Chondrocyte (in vitro differentiated cells): ENCODE measurements at places on chromosomes 13 and 19.

DNA sequence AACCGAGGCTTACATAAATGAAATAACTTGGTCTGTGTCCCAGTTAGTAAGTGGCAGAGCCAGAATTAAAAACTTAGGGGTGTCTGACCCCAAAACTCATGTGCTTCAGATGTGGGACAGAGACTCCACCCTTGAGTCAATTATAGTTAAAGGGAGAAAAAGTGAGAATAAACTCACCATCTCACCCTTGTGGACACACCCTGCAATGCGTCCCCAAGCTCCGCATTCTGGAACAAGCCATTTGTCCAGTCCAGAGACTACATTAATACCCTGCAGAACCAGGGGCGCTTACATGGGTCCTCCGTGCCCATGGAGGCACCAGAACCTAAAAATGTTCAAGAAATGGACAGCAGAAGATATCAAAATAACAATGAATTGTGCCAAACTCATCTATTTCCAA lies 207.0 kb upstream of the ZNF507 start:
- DNase-seq, result no peak

- DNase-seq, result no peak
Measured at GRCh38 chr13:101521371-101521770, 68.9 kb downstream of the ITGBL1 start.

GRCh38 chr13:27450921-27451471 lies 632 bp upstream of the MTIF3 start:
- DNase-seq, result peak; percentile 76

DNA sequence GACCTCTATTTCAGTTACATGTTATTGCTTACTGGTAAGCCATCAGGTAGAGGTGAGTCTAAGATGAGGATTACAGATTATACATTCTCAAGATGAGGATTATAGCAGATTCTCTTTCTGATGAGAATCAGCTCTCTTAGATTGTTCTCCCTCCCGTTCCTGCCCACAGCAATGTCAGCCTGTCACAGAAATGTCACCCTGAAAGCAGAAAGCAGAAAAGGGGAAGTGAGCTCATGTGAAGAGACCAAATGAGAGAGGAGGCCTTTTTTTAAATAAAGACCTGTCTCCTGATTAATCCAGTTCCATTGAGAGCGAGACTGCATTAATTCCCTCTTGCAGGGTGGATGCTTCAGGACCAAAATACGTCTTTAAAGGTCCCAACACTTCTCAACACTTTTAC lies 445.6 kb downstream of the KCTD12 start:
- DNase-seq, result no peak

DNA sequence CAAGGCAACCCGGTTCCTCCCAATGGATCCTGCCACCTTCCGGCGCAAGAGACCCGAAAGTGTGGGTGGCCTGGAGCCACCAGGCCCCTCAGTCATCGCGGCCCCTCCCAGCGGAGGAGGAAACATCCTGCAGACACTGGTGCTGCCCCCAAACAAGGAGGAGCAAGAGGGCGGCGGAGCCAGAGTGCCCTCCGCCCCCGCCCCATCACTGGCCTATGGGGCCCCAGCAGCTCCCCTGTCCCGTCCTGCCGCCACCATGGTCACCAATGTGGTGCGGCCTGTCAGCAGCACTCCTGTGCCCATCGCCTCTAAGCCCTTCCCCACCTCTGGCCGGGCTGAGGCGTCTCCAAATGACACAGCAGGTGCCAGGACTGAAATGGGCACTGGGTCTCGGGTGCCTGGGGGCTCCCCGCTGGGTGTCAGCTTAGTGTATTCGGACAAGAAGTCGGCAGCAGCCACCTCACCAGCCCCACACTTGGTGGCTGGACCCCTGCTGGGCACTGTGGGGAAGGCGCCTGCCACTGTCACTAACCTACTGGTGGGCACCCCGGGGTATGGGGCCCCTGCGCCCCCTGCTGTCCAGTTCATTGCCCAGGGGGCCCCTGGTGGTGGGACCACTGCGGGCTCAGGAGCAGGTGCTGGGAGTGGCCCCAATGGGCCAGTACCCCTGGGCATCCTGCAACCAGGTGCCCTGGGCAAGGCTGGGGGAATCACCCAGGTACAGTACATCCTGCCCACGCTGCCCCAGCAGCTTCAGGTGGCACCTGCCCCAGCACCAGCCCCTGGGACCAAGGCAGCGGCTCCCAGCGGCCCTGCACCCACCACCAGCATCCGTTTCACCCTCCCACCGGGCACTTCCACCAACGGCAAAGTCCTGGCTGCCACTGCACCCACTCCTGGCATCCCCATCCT lies 11.2 kb upstream of the PRR19 start:
- DNase-seq, result peak; percentile 88

DNA sequence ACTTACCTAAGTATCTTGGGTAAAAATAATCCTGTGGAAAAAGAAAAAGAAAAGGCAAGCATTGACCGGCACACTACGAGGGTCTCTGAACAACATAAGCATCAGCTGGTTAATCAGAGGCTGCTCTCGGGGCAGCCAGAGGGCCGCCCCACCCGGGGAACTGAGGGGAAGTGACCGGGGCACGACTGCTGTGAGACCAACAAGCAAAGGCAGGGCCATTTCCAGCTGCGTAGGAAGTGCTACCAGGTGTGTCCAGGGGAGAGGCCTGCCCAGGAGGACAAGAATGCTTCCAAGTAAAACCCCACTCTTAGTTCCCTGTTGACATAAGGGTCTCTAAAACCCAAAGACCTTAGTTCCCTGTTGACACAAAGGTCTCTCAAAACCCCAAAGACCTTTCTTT lies 15.9 kb downstream of the GAS6 start:
- no peak for DNase-seq

GRCh38 chr13:77724092-77724491 lies 26.6 kb downstream of the SLAIN1 start:
- DNase-seq, result no peak

GRCh38 chr13:42907745-42908144 lies 84.3 kb downstream of the EPSTI1 start:
- no peak for DNase-seq

DNA sequence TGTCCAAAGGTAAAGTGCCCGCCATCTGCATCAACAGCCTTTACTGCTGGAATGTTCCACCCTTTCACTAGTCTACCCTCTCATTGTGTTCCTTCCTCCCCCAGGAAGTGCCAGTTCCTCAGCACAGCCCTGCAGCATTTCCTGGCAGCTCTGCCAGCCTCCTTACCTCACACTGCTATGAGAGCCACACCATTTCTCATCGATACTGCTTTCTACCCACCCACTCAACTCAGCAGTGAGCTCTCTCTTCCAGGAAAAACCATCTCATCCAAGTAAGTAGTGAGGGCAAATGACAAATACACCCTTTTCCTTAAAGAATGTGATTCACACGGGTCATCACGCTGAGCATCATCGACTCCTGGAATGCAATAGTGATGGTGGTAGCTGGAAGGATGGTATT lies 19.8 kb downstream of the UQCRFS1 start:
- DNase-seq, result no peak

- no peak for DNase-seq
Measured at GRCh38 chr13:53012707-53013106, 15.9 kb upstream of the OLFM4 start.

DNA sequence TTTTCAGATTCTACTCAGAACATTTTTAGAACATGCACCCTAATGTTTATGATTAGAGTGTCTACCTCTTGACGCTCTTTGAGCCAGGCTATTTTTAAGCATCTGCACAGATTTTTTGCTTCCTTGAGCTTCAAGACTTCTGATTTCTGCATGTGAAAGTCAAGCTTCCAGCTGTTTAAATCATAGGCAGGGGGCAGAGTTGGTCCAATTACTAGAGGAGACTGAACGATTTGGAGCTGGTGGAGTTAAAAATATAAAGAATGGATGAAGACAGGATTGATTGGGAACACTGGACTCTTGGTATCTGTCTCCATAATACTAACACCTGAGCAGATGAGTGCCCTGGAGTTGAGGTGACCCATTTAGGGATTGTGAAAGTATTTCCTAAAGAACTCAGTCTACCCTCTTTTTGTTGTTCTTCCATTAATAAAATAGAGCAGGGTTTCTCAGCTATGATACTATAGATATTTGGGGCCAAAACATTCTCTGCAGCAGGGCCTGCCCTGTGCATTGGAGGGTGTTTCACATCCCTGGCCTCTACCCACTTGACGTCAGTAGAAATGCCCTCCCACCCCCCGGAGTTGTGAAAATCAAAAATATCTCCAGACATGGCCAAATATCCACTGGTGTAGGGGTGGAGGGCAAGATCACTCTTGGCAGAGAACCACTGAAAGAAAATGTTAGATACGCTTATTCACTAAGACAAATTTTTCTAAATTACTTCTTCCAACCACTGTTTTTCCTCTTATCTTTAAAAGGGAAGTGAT lies 160.1 kb downstream of the COG6 start:
- no peak for DNase-seq

- DNase-seq, result no peak
Measured at GRCh38 chr19:46626446-46626845, 1.6 kb upstream of the PTGIR start.

GRCh38 chr19:45607071-45608029 lies 5.3 kb upstream of the GPR4 start:
- no peak for DNase-seq

DNA sequence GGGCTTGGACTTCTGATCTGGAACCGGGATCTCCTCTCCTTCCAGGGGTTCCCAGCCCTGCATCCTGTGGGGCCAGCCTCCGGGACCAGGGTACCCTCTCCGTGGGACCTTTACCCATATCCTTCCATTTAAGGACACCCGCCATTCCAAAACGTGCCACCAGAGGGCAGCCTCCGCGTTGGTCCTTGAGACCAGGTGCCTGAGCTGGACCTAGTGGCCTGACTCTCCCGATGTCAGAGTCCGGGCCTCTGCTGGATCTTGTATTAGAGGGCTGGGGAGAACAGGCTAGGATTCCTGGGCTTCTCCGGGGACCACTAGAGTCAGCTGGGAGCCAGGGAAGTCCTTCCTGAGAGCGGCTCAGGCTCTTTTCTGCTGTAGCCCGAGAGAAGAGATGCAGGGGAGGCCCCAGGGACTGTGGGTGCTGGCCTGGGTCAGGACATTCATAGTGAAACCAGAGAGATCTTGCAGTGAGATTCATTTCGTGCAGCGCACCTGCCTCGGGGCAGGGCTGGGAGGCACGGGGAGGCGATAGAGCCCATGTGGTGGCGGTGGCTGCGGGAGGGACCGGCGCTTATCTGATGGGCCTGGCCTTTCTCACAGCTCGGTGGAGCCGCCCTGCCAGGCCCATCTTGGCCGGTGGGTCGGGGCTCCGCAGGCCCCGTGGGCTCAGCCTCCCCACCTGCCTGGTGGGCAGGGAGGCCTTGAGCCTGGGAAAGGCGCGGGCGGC lies 9.8 kb upstream of the SLC7A10 start:
- no peak for DNase-seq

DNA sequence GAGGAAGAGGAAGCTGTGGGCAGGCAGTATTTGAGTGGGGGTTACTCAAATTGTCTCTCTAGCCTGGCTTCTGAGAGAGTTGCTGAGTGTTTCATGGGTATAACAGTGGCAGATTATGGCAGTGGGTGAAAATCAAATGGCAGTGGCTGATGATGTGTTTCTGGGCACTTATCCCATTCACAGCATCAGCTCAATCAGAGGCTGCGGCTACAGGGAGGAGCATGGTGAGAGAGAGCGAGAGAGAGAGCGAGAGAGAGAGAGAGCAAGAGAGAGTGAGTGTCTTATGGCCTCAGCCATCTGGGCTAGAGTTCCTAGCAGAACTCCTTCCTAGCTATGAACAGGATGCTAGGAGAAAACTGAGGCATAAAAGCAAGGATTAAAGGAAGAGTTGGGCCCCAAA lies 178.9 kb downstream of the OLFM4 start:
- DNase-seq, result no peak

- DNase-seq, result no peak
Measured at GRCh38 chr19:3047496-3048189, 14.7 kb downstream of the TLE5 start.

DNA sequence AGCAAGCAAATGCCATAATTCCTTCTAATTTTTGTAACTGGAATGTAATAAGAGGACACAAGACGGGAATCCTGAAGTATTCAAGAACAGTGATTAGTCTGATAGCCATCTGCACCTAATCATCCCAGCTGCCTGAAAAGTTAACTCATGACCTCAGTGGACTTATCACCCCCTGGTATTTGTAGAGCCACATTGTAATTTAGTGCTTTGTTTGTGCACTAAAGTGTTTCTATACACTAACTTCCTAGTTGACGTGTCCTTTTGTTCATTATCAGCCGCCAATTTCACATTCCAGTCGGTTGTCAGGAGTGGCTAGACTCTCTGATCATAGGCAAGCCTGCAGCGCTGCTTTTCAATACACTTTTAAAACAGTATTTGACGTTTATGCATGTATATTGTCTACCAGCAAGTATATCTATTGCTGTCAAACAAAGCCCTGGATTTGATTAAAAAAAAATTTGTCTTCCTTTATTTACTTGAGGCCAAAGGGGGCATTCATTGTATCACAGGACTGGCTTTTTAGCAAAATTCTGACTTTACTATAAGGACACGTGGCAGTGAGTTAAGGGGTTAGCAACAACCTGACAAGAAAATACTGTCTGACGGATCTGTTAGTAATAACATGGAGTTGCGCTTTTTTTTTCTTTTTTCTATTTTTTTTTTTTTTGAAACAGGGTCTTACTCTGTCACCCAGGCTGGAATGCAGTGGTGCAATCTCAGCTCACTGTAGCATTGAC lies 10.4 kb upstream of the SOX21 start:
- DNase-seq, result no peak

GRCh38 chr19:15062036-15062435 lies 12.8 kb downstream of the CASP14 start:
- DNase-seq, result no peak

GRCh38 chr13:73891805-73892204 lies 242.4 kb downstream of the KLF12 start:
- no peak for DNase-seq

- DNase-seq, result no peak
Measured at GRCh38 chr19:29681422-29682235, 16.4 kb downstream of the PLEKHF1 start.

- DNase-seq, result peak; percentile 63
Measured at GRCh38 chr19:2587001-2587719, 111.2 kb downstream of the GADD45B start.

DNA sequence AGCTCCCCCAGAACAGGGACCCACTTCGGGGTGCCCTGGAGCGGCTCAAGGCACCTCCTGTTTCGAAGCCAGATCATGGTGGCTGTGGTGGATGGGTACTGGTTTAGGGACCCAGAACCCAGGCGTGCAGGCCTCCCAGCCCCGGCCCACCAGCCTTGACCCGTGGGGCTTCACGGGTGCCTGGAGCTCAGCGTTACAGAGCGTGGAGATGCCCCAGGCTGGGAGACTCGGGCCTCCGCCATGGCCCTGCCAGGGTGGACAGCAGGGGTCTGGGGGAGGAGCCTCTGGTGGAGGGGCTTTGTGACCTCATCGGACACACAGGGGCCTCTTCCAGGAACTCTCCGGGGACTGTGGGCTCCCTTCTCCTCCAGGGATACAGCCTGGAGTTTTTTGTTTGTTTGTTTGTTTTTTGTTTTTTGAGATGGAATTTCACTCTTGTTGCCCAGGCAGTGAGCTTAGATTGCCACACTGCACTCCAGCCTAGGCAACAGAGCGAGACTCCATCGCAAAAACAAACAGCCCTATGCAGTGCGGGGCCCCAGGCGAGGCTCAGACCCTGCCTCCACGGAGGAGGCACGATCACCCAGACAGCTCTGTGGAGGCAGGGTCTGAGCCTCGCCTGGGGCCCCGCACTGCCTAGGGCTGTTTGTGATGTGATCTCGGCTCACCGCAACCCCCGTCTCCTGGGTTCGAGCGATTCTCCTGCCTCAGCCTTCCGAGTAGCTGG lies at the start of gene GARIN5B:
Gene GARIN5B (minus strand): TSS at position 271 of the 727 bp plus-strand sequence. CDS start 194 bp downstream, at position 77.
- no peak for DNase-seq

GRCh38 chr19:7680606-7681339 lies at the start of gene TRAPPC5:
Gene TRAPPC5 (plus strand): TSS chr19:7680833. CDS start chr19:7682254, 1,421 bp downstream.
- DNase-seq, result no peak

- peak; percentile 85 for DNase-seq
Measured at GRCh38 chr13:113669755-113670341, 2.8 kb downstream of the GRK1 start.
